Kidney (tissue), 22 donors: ENCODE measurements at places on chromosomes 7 and 10. TPM values are rescaled to one million over a fixed set of nuclear protein-coding genes. Genes with fewer than 3 reads are reported as not detected.

Gene PRTFDC1
- 6.1 TPM for polyA plus RNA-seq

GRCh38 chr7:3358991-3359390 is 57.9 kb downstream of the SDK1 start:
- no peak for DNase-seq

GRCh38 chr10:78902815-78903214 is 166.0 kb upstream of the ZMIZ1 start:
- no peak for DNase-seq

Gene ORAI2
- 13.8 TPM for polyA plus RNA-seq

DNA sequence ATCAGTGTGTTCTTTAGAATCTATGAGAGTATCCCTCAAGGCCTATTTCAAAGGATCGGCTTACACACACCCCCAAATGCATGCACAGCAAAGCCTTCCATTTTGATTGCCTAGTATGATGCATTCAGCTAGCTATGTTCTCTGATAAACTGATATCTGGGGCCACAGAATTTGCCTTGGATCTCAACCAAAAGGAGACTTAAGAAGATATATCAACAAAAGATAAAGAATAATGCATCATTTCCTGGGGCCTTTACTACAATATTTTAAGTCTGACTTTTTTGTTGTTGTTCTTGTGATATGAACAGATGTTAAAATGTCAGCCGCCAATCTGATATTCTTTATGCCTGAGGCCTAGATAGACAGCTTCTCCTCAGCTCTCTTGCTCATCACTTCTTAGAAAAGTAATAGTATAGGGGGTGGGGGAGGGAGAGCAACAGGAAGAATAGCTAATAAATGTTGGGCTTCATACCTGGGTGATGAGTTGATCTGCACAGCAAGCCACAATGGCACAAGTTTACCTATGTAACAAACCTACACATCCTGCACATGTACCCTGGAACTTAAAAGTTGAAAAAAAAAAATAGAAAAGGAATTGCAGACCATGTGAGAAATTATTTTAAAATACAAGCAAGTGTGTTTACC is 792.9 kb upstream of the GHITM start:
- no peak for DNase-seq

Gene ANKRD30A
- not detected for polyA plus RNA-seq

GRCh38 chr10:118562851-118563250 is 32.6 kb downstream of the PRLHR start:
- DNase-seq, result no peak

- no peak for DNase-seq
These were observed 102.1 kb downstream of the DOCK4 start for GRCh38 chr7:112104120-112104519.

DNA sequence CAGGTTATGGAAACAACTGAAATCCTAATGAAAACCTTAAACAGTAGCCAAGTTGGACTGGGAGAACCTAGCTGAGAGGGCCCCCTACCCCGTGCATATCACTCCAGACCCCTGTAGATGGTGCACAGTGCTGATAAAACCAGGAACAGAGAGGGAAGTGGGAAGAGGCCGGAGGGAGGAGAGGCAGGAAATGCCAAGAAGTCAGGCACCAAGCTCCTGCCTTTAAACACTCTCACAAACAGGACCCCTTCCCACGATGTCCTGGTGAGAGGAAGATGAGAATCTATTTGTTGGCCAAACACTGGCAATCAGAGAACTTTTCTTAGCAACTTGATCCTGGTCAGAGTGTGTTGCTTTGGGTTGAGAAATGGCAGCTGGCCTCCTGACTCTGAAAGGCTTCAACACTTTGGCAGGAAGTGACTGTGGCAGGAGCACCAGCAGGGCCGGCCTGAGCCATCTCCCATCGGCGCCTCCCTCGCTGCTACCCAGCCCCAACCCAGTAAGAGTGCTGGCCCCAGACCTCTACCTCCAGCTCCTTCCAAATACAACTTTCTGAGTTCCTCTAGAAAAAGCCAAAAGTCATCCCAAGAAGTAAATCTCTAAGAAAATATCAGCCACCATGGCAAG is 39.5 kb downstream of the GSDME start:
- no peak for DNase-seq

DNA sequence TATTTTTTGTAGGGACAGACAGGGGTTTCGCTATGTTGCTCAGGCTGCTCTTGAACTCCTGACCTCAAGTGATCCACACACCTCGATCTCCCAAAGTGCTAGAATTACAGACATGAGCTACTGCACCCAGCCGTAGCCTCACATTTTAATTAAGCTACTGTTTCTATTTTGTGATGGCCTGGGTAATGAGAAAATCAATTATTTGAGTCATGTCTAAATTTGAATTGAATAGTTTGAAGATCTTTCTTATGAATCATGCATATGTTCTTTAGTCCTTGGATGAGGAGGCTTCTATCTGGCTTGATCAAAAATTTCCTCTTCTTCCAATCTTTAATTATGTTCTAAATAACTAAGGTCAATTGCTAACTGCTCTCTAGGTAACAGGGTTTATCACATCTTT is 175.0 kb downstream of the REEP3 start:
- DNase-seq, result no peak

Gene FAM237B
- not detected for polyA plus RNA-seq

DNA sequence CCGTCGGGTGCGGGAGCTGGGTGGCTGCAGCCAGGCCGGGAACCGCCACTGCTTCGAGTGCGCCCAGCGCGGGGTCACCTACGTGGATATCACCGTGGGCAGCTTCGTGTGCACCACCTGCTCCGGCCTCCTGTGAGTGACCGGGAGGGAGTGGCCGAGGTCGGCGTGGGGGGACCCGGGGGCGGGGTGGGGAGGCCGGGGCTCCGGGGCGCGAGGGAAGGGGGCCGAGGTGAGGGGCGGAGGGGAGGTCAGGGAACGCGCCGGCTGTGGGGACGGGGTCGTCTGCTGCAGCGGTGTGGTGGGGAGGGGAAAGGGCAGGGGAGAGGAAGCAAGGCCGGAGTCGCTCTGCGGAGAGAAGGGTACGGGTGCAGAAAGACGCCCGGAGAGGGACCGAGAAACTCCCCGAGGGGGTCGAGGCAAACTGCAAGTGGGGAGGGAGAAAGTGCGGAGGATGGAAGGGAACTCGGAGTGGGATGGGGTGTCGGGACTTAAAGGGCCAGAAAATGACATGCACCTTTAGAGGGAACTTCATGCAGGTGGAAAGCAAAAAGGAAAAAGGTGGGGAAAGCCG is 518 bp downstream of the AGFG2 start:
- no peak for DNase-seq

Gene PGAM1
- 328 TPM for polyA plus RNA-seq

Gene TCERG1L
- not detected for polyA plus RNA-seq

GRCh38 chr10:71082960-71083715 is 129.2 kb upstream of the UNC5B start:
- no peak for DNase-seq
